Temporal lobe (tissue), 4 donors: ENCODE measurements at places on chromosomes 4 and X. TPM values are rescaled to one million over a fixed set of nuclear protein-coding genes. Genes with fewer than 3 reads are reported as not detected.

Gene GAGE12F
- not detected for total RNA-seq

Gene UCHL1
- 1,168 TPM for total RNA-seq

Gene P2RY4
- total RNA-seq, result not detected

Gene SYP
- 107 TPM for total RNA-seq

Gene SULT1E1
- 5.4 TPM for total RNA-seq

Gene DCLK2
- total RNA-seq, result 94.4 TPM

Gene GUCY1B1
- 52.4 TPM for total RNA-seq

Gene IGSF1
- total RNA-seq, result 1.2 TPM

Gene CXCL3
- total RNA-seq, result not detected

Gene ENPP6
- 2.2 TPM for total RNA-seq

Gene SERTM2
- total RNA-seq, result under 0.01 TPM

Gene COMMD8
- 9.6 TPM for total RNA-seq

Gene IL9R
- 0.25 TPM for total RNA-seq

Gene TMEM271
- 11.6 TPM for total RNA-seq

Gene HGFAC
- 2.2 TPM for total RNA-seq

Gene TFDP3
- total RNA-seq, result not detected

Gene KIT
- total RNA-seq, result 75.5 TPM

Gene NPY1R
- 129 TPM for total RNA-seq

Gene TEX13C
- not detected for total RNA-seq

Gene ARHGAP36
- total RNA-seq, result under 0.01 TPM

Gene POU4F2
- total RNA-seq, result not detected

Gene ITM2A
- total RNA-seq, result 70.3 TPM

Gene ACE2
- total RNA-seq, result 0.49 TPM

Gene TKTL2
- total RNA-seq, result 0.49 TPM

Gene SLITRK2
- 6.1 TPM for total RNA-seq

Gene PGAM4
- total RNA-seq, result not detected
